ENCODE measurements at places on chromosomes 12 and 14. TPM values are rescaled to one million over a fixed set of nuclear protein-coding genes. Genes with fewer than 3 reads are reported as not detected.

DNA sequence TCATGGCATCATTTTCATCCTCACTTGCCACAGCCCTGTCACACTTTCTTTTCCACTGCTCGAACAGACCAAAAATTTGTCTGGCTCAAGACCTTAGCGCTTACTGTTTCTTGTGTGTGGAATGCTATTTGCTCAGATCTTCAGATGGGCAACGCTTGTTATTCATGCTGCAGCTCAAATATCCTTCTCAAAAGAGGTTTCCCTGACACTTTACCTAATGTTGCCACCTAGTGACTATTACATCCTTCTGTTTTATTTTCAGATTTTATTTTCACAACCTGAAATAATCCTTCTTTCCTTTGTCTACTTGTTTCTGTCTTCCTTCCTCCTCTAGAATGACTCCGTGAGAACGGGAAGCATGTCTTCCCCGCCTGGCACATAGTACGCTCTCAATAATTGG lies 5.6 kb downstream of the FBXO33 start:
- no peak for DNase-seq

GRCh38 chr14:55430024-55430690 lies 10.3 kb downstream of the TBPL2 start:
- DNase-seq: no peak

- no peak for DNase-seq
Measured at GRCh38 chr12:6959058-6959804, 8.1 kb downstream of the PTPN6 start.

DNA sequence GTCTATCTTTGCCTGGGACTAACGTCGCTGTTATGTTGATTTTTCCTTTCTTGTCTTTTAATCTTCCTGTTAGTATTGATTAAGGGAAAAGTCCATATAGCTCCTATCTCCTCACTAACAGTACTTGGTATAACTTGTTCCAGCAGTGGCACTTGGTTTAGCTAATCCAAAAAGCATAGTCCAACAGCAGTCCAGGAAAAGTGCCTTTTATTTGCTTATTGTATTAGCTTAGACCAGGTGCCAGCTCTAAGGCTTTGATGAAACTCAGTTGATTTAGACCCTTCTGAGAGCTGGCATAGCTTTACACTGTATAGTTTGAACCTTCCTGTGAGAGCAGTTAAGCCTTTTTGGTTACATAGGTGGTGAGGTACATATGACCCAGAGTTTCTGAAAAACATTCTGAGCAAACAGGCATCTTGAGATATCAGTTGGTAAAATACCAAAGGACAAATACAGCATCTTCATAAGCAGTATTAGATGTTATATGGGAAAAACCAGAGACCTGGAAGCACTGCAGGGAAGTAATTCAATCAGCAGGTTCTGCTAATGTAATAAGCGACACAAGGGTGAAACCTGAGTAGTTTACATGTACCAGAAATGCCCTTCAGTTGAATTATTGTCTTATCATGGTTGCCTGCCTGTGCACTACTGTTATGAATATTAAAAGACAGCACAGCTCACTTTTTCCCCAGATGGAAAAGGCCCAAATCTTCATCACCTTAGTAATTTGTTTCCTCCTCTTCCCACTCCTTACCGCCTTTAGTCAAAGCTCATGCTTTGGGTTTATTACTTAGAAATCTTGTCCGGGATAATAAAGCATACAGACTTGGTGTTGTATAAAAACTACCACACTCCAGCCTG lies 13.0 kb downstream of the PELI2 start:
- DNase-seq: no peak

GRCh38 chr12:98532687-98533304 lies 17.4 kb downstream of the TMPO start:
- no peak for DNase-seq

DNA sequence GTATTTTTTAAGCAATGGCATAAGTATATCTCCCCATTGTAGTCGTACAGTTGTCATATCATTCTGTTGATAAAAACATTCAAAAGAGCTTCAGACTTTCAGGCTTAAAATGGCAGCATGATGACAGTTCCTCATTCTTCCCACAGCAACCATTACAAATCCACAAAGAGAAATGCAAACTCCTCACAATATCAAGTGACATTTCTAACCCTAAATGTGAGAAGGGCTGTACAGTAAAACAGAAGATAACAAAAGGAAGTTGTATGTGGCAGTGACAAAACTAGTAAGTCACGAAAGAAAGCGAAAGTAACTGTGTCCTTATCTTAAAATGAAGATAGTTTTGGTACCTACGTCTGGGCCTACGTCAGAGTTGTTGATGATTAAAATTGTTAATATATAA lies 46.7 kb downstream of the GXYLT1 start:
- no peak for DNase-seq

- no peak for DNase-seq
Measured at GRCh38 chr14:76870166-76870565, 44.0 kb downstream of the LRRC74A start.

DNA sequence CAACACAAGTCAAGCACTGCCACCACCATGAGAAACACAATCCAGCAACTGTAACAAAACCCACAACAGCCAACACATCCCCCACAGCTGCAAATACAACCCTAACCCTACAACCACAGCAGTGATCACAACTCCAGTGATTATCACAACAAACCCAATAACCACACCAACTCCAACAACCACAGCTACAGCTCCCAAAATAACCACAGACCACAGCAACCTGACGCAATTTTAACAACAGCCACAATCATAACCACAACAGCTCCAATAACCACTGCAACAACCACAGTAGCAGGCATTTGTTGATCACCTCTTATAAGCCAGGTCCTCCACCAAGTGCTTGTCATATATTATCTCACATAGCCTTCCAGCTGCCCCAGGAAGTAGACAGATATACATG lies 42.2 kb upstream of the FAM181A start:
- DNase-seq: no peak

SLC38A4 gene
- total RNA-seq: under 0.01 TPM

CLEC4E gene
- total RNA-seq: 6.7 TPM

NUDT4 gene
- total RNA-seq: 38.1 TPM

MYO1A gene
- 0.07 TPM for total RNA-seq

NPAS3 gene
- 0.07 TPM for total RNA-seq

SLC25A47 gene
- not detected for total RNA-seq

Data from epithelial cell of proximal tubule (primary cell).